ENCODE measurements at places on chromosomes 2 and 18.

GRCh38 chr2:200762127-200762526 is 49.6 kb upstream of the BZW1 start:
- DNase-seq, result no peak

- no peak for DNase-seq
Observed at GRCh38 chr2:100692906-100693305, 127.0 kb upstream of the NPAS2 start.

DNA sequence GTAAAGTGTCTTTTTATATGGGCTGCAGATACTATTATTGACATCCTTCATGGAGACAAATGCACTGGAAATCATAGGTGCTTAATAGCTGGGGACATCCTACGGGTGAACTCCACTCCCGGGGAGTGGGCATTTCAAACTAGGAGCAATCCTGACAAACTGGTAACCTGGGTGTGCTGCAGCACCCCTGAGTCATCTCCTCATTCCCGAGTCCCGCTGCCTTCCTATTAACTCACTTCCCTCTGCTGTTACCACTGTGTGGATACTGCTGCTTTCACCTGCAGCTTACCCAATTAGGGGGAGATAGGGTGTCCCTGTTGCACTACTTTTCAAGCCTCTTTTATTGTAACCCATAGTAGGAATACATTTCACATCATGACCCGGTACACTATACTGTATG is 134.2 kb downstream of the RAPGEF4 start:
- DNase-seq, result no peak

DNA sequence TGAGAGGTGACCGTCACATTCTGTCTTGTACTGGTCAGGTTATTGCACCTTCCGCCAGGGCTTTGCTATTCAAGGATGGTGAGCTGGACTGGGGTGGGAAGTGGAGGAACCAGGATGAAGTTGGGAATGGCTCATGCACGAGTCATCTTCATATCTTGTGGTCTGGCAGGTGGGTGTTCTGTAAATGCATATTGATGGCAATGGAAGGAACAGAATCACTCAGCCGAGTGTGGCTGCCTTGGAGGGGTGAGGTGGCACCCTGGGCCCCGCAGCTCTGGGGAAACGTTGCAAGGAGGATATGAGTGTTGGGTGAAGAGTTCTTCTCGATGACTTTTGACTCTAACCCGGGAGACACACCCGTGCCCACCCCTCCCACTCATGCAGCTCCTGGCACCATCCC is 1.2 kb downstream of the NEU2 start:
- no peak for DNase-seq

- no peak for DNase-seq
Observed at GRCh38 chr2:77007686-77008085, 514.5 kb downstream of the LRRTM4 start.

- DNase-seq, result no peak
Observed at GRCh38 chr2:12613137-12613835, 103.5 kb upstream of the TRIB2 start.

All from Kasumi-1 (cell line).